ENCODE measurements at places on chromosomes 6 and 20.

- no peak for DNase-seq
These were observed 33.9 kb downstream of the ADTRP start for GRCh38 chr6:11744753-11745152.

DNA sequence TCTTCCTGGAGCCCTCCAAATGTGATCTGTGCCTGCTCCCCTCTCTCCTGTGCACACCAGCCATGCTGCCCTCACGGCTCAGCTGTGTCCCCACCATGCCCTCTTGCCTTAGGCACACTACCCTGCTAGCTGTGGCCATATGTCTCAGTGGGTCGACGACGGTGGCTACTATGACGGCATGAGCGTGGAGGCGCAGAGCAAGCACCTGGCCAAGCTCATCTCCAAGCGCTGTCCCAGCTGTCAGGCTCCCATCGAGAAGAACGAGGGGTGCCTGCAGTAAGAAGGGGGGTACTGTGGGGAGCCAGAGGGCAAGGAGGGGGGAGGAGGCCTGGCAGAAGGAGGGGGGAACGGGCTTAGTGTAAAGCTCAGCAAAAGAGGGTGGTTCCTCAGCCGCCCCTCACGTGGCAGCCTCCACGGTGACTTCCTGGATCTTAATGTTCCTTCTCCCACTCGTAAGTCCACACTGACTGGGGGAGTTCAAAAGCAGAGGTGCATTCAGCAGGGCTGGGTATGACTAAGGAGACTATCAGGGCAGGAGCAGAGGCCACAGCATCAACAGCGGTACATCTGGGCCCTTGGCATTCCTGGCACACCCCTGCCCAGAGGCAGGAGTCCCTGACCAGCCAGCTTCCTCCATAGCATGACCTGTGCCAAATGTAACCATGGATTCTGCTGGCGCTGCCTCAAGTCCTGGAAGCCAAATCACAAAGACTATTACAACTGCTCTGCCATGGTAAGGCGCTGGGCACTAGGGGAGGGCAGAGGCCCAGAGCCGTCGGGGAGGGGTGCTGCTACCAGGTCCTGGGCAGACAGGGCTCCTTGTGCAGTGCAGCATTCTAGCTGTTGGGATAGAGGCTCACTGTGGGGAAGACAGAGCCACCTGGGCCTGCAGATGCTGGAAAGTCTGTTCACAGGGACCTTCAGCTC, 8.0 kb downstream of the DNPH1 start:
- no peak for DNase-seq

DNA sequence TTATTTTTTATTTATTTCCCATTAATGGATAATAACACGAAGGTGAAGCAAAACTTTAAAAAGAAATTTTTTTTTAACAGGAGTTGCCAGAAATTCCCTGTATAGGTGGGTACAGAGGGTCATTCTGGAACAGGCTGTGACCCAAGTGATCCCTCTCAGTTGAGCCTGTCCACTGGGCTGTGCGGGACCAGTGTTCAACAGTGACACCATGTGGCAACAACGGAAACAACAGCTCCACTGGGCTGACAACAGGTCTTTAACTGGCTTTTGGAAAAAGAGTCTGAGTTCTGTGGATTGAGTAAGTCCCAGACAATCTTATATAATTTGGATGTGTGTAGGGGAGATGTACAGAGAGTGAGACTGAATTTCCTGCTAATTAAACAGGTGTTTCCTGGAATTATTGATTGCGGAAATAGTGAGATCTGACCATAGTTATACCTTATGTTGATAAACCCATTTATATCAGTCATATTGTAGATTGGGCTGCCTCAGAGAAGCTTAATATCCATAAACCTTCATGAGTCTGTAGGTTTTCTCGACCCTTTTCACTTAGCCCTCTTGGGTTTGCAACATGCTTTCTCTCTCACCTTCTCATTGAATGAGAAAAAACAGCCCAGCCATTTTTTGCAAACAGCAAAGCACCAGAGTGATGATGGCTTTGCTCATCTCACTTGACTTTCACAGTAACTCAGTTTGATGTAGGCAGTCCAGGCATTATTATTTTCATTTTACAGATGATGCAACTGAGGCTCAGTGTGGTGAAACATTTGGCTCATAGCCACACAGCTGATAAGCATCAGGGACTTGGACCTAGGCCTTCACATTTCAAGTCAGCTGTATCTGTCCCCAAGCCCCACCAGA, 17.5 kb downstream of the KIAA1755 start:
- no peak for DNase-seq

DNA sequence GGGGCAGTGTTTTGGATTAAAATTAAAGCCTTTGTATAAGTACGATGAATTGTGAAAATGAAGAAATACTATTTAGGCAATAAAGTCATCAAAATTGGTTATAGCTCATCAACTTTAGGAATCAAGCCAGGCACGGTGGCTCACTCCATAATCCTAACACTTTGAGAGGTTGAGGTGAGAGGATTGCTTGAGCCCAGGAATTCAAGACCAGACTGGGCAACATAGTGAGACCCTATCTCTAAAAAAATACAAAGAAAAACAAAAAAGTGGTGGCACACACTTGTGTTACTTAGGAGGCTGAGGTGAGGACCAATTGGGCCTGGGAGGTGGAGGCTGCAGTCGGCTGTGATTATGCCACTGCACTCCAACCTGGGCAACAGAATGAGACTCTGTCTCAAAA, 8.5 kb upstream of the RHAG start:
- no peak for DNase-seq

DNA sequence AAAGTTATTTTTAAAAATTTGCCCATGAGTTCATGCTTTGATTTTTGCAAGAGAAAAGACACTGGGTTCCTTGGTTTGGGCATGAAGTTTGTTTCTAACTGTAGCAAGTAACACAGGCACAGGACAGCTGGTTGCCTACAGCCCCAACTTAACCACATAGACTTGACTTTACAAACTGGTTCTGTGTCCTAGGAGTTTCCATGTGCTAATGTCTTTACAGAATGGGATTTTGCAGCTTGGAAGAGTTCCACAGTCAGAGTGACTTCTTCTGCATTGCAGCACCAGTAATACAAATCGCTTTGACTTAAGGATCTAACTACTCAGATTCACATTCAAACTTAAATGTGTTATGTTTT, 44.3 kb downstream of the OR2B2 start:
- DNase-seq: no peak

- no peak for DNase-seq
These were observed 41.8 kb downstream of the RBM38 start for GRCh38 chr20:57432862-57433491.

- DNase-seq: no peak
These were observed 95.9 kb downstream of the FOXC1 start for GRCh38 chr6:1705630-1706029.

GRCh38 chr6:127182501-127182900, 64.0 kb downstream of the RSPO3 start:
- no peak for DNase-seq

GRCh38 chr20:47106786-47107185, 212.1 kb downstream of the EYA2 start:
- DNase-seq: no peak

DNA sequence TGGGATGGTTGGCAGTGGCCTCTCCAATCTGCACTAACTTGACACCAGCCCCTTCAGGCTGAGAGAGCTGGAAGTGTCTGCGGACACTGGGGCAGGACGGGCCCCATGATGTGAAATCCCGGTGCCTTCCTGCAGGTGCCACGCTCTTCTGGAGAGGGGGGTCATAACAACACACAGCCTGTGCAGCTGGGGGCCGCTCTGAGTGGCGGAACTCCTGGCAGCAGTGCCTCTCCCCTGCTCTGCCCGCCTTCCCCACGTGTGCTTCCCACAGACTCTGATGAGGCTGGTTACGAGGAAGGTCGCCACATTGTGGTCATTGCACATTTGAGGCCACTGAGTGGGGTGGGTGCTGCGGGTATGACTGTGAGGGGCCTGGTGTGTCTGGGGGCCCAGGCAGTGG, 145.2 kb downstream of the DTNBP1 start:
- DNase-seq: no peak

- no peak for DNase-seq
These were observed 7.0 kb downstream of the ACOT8 start for GRCh38 chr20:45850238-45850637.

- no peak for DNase-seq
These were observed 512.8 kb upstream of the JARID2 start for GRCh38 chr6:14732844-14733757.

DNA sequence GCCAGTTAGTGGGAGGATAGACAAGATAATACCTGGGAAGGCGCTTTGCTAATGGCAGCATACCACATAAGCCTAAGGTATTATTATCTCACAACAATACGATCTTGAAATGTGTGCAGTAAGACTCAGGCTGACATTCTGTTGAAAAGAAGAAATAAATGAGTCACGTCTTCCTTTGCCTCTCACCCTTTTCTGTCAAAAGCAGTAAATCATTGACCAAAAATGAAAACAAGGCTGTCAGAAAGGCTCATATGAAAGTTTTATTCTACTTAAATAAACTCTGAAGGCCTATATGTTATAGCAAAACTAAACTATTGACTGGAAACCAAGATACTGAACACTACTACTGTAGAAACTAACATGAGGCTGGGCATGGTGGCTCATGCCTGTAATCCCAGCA, 43.1 kb upstream of the IL20RA start:
- no peak for DNase-seq

GRCh38 chr6:160238761-160239751, 19.6 kb downstream of the SLC22A2 start:
- DNase-seq: no peak

- no peak for DNase-seq
These were observed 87.6 kb downstream of the ERMARD start for GRCh38 chr6:169839029-169839481.

- no peak for DNase-seq
These were observed 34.0 kb upstream of the GABRR1 start for GRCh38 chr6:89251170-89251569.

DNA sequence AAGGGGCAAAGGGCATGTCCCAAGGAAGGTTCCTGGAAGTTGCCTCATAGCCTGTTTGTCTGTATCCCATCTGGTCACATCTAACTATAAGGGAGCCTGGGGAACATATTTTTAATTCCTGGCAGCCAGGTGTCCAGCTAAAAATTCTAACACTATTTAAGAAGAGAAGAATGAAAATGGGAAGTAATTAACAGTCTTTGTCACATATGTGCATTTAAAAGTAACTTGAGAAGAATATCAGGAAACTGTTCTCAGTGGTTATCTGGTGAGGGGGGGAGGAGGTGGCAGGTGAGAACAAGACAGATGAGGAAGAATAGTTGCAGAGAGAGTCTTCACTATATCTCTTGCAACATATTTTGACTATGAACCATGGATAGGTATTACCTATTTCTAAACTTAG, 75.5 kb upstream of the ELOVL5 start:
- no peak for DNase-seq

DNA sequence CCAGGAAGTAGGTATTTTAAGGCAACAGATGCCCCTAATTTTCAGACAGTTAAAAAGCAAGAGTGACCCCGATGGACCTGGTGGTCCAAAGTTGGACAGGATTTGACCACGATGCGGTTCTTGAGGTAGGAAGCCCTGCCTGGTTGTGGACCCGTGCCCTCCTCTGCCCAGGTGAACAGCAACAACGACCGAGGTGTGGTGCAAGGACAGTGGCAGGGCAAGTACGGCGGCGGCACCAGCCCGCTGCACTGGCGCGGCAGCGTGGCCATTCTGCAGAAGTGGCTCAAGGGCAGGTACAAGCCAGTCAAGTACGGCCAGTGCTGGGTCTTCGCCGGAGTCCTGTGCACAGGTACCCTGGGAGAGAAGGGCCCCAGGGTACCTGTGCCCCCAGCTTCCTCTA, 18.7 kb downstream of the TGM6 start:
- no peak for DNase-seq

DNA sequence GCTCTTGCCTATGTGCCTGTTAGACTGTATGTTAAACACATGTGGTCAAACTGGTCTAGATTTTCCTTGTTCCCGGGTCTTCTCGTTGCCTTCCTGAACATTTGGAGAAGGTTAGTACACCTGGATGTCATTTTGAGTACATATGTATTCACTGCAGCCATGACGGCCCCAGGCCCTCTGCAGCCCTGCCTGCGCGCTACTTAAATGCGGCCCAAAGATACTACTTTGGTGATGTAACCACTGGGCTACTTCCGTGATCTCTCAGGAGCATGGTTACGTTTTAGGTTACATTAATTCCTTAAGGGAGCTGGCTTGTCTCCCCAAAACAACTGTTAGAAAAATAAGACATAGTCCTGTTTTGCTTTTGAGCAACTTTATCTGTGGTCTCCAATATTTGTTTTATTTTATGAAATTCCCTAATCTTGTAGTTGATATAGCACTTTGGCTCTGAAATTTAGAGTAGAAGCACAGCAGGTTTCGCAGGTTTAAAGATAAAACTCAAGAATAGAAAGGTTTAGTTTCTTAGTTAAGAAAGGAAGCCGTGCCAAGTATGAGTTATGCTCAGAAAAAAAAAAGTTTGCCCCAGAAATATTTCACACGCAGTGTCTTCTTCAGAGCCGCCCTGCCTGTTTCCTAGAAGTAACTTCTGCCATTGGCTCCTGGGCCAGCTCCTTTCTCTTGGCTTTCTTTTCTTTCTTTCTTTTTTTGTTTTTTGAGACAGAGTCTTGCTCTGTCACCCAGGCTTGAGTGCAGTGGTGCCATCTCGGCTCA, 38.1 kb downstream of the TIAM2 start:
- no peak for DNase-seq

DNA sequence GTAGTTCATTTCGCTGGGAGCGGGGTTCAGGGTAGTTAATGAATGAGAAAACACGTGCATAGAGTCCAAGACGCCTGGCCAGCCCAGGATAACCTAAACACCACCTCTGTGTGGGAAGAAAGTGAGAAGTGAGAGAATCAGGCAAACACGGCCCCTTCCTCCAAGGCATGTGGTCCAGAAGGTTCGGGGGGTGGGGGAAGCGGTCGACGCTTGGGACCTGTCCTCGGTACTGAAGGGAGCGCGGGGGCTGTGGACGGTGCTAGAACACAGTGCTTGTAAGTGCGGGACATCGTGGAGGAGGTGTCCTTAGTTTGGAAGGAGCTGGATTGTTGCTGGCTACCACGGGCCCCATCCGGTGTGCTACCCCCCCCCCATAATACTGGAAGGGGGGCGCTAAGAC, 1.7 kb upstream of the VSTM2L start:
- DNase-seq: no peak

DNA sequence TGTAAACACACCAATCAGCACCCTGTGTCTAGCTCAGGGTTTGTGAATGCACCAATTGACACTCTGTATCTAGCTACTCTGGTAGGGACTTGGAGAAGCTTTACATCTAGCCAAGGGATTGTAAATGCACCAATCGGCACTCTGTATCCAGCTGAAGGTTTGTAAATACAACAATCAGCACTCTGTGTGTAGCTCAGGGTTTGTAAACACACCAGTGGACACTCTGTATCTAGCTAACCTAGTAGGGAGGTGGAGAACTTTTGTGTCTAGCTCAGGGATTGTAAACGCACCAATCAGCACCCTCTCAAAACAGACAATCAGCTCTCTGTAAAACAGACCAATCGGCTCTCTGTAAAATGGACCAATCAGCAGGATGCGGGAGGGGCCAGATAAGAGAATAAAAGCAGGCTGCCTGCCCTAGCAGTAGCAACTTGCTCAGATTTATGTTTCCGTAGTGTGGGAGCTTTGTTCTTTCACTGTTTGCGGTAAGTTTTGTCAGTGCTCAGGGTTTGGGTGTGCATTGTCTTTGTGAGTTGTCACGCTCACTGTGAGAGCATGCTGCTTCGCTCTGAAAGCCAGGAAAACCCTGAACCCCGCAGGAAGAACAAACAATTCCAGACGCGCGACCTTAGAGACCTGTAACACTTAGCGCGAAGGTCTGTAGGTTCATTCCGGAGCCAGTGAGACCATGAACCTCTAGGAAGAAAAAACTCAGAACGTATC, 37.0 kb downstream of the RIOK1 start:
- no peak for DNase-seq

- DNase-seq: no peak
These were observed 1053.4 kb upstream of the CITED2 start for GRCh38 chr6:140427842-140428241.
